ENCODE measurements at places on chromosomes 2 and 18.

GRCh38 chr2:187917535-187917934 is 363.3 kb upstream of the TFPI start:
- H3K36me3 ChIP-seq: no peaks in the 10 kb centered on the region
- no peak for DNase-seq
- no peaks in the 10 kb centered on the region for H3K27me3 ChIP-seq
- no peaks in the 10 kb centered on the region for H3K4me1 ChIP-seq
- H3K27ac ChIP-seq: no peak overlapping the region
- no peak overlapping the region for H3K4me3 ChIP-seq

DNA sequence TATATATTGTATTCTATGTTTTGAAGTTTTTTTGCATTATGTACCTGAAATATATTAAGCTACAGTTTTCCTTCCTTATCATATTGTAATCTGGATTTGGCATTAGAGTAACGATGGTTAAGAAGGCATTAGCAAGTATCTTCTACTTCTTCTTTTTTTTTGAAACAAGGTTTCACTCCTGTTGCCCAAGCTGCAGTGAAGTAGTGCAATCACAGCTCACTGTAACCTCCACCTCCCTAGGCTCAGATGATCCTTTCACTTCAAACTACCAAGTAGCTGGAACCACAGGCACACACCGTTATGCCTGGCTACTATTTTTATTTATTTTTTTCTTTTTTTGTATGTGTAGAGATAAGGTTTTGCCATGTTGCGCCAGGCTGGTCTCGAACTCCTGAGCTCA is 201.1 kb downstream of the ZNF804A start:
- no peak overlapping the region for H3K27ac ChIP-seq
- no peak for DNase-seq
- H3K27me3 ChIP-seq: no peaks in the 10 kb centered on the region
- no peaks in the 10 kb centered on the region for H3K36me3 ChIP-seq
- no peak overlapping the region for H3K4me3 ChIP-seq
- H3K4me1 ChIP-seq: no peaks in the 10 kb centered on the region

GRCh38 chr18:22399949-22400348 is 17.8 kb downstream of the CTAGE1 start:
- H3K36me3 ChIP-seq: no peaks in the 10 kb centered on the region
- H3K27ac ChIP-seq: no peak overlapping the region
- H3K4me3 ChIP-seq: no peak overlapping the region
- no peaks in the 10 kb centered on the region for H3K27me3 ChIP-seq
- no peaks in the 10 kb centered on the region for H3K4me1 ChIP-seq
- DNase-seq: no peak

DNA sequence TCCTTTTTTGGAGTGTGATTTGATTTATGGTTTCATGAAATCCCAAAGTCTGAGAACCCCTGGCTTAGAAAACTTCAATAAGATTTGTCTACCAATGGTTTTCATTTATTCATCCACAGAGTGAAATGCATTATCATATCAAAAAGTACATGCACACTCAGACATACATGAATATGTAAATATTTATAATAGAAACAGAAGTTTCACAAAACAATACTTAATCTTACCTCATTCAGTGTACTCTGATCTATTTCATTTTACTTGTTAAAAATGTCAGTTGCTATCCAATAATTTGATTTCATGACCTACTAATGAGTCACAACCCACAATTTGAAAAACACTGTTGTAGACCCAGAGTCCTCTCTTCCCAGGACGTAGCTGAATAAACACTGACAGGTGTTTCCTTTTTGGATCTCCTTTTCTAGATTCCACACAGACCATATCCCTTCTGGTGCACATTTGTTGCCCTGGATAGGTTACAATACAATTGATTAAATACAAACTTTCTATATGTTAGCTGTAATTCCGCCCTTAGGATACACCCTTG is 10.4 kb upstream of the CAVIN2 start:
- H3K27me3 ChIP-seq: no peaks in the 10 kb centered on the region
- H3K4me3 ChIP-seq: no peak overlapping the region
- peaks cover 23% of the 10 kb centered on the region for H3K4me1 ChIP-seq
- no peak for DNase-seq

DNA sequence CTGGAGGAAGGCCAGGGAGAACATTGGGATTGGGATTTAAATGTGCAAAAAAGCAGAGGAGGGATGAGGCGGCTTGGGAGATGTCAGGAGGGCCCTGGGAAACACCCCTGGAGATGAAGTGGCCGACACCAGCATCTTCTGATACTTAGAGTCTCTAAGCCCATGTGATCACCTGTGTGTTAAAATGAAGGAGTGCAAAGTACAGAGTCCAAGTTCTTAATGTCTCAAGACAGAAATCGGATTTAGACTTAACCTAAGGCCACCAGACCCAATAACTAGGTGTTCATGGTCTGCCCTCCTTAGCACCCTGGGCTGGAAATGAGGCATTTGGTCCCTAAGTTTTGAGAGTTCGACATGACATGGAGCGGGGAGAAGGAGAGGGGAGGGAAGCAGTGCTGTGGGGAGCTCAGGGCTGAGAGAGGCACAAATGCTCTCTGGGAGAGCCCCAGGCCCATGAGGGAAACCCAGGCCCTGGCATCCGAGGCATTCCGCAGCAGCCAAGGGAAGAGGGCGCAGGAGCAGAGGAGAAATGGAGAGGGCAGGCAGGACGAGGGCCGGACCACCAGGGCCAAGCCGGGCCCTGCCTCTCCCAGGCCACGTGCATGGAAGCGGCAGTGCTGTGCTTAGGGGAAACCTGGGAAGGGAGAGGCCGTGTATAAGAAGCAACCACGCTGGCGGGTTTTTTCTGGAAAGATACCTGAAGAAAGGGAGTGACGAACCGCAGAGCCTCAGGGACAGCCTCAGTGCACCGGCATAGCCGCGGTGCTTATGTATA is 63.3 kb downstream of the SFXN5 start:
- H3K4me1 ChIP-seq: peaks cover 12% of the 10 kb centered on the region
- H3K27ac ChIP-seq: no peak overlapping the region

Measured in K562 (cell line).